ENCODE measurements at places on chromosomes 11 and 22.

- no peak for DNase-seq
Observed at GRCh38 chr22:24994070-24994763, 41.7 kb downstream of the KIAA1671 start.

DNA sequence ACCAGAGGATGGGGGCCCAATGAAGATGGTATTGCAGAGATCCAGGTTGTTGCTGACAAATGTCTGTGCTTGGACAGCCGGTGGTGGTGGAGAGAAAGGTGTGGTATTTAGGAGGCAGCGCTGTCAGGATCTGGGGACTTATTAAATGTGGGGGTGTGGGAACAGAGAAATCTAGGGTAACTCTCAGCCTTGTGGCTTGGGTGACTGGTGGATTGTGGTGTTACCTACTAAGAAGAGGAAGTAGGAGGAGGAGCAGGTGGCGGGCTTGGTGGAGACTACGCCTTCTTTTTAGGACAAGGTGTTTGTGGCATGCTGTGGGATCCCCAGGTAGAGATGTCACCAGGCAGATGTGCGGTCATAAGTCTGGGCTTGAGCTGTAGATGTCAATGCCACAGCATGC lies 144.0 kb downstream of the GRIK4 start:
- DNase-seq: no peak

GRCh38 chr22:49100316-49100715 lies 727.4 kb downstream of the BRD1 start:
- no peak for DNase-seq

DNA sequence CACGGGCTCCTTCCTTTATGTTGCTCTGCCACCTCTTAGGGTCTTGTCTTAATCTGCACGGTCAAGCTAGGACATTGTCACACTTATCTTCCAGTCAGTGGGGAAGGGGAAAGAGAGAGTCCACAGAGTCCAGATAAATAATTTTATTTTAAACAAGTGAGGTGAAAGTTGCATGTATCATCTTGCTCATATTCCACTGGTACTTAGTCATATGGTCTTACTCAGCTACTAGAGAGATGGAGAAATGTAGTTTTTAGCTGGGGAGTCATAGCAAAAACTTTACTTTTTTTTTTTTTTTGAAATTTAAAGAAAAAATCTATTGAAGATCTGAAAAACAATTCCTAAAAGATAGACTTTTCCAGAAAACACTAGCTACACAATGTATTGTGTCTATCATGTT lies 29.0 kb downstream of the PDE3B start:
- no peak for DNase-seq

DNA sequence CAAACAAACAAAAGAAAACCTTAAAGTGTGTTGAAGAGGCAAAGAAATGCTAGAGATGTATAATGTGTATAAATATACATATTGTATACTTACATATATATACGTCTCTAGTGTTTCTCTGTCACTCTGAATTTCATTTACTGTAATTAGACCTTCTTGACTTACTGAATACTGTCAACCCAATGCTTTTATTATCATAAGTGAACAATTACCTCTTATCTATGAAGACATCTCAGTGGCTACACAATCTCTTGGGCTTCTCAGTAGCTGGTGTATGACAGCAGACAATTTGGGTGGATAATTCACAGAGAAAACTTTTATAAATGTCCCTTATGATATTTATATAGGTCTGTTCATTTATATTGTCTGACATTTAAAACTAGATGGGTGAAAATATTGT lies 664.1 kb upstream of the ANO3 start:
- DNase-seq: no peak

DNA sequence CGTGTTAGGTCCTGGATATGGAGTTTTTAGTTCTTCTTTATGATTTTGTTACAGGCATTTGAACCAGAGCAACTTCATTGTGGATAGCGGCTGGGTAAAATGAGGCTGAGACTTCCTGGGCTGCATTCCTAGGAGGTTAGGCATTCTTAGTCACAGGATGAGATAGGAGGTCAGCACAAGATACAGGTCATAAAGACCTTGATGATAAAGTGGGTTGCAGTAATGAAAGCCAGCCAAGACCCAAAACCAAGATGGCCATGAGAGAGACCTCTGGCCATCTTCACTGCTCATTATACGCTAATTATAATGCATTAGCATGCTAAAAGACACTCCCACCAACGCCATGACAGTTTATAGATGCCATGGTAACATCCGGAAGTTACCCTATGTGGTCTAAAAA lies 23.4 kb upstream of the CLMP start:
- DNase-seq: no peak

DNA sequence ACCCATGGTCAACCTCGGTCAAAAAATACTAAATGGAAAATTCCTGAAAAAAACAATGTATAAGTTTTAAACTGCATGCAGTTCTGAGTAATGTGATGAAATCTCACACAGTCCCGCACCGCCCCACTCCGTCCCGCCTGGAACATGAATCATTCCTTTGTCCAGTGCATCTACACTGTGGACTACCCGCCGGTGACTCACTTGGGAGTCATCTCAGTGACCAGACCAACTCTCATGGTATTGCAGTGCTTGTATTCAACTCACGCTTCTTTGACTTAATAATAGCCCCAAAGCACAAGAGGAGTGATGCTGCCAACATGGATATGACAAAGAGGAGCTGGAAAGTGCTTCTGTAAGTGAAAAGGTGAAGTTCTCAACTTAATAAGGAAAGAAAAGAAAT lies 48.8 kb downstream of the ARHGAP32 start:
- DNase-seq: no peak

DNA sequence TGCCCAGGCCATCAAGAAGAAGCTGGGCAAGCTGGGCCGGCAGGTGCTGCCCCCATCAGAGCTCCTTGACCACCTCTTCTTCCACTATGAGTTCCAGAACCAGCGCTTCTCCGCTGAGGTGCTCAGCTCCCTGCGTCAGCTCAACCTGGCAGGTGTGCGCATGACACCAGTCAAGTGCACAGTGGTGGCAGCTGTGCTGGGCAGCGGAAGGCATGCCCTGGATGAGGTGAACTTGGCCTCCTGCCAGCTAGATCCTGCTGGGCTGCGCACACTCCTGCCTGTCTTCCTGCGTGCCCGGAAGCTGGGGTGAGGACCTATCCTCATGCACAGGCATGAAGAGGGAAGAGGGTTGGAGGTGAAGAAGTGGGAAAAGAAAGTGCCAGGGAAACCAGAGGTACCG lies 5.3 kb upstream of the NHERF4 start:
- peak; percentile 86 for DNase-seq

DNA sequence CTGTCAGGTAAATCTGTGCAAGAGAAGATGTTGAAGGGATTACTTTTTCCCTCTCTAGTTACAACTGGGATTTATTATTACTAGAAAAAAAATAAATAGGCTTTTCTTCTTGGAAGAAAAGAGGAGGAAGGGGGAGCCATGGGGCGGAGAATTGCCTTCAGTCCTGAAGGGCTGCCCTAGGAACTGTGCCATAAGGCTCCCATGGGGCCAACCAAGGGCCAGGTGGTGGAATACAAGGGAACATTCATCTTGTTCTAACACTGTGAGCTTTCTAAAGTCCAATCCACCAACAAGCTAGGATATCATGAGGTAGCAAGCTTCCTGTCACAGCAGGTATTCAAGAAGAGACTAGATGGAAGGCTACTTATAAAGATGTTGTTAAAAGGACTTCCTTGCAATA lies 24.8 kb upstream of the NRIP3 start:
- DNase-seq: no peak

DNA sequence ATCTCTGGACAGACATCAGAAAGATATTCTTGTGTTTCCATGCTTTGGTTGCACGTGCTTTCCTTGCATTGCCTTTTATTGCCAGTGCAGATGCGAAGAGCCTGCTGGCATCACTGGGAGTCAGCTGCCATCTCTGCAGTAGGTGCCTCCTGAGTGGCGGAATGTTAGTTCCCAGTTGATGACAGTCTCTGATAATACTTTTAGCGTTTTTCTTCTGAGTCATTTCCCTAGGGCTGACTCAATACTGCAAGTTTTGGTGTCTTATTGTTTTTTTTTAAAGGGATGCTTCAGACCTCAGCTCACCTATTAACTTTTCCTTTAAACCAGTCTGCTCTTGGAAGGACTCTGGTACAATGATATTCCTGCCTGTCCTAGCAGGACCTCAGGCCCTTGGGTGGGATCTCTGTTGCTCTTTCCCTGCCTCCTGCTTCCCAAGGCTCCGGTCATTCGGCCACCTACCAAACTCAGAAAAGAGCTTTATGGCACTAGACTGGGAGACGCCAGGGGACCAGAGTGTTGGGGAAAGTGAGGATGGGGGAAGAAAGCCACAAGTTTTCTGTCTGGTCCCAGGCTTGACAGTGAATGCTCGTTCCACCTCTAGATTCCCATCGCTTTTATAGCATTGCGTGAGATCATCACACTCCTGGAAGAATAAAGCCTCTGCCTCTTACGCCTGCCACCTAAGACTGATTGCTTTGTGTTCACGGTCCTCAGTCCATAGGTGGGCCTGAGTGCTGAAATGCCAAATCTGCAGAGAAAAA lies 308.7 kb downstream of the DDX10 start:
- DNase-seq: no peak

GRCh38 chr11:124745270-124745834 lies 5.6 kb downstream of the NRGN start:
- no peak for DNase-seq

GRCh38 chr22:28885939-28886338 lies 2.6 kb downstream of the ZNRF3 start:
- no peak for DNase-seq

- DNase-seq: no peak
Observed at GRCh38 chr11:128790196-128790595, 76.9 kb downstream of the KCNJ1 start.

DNA sequence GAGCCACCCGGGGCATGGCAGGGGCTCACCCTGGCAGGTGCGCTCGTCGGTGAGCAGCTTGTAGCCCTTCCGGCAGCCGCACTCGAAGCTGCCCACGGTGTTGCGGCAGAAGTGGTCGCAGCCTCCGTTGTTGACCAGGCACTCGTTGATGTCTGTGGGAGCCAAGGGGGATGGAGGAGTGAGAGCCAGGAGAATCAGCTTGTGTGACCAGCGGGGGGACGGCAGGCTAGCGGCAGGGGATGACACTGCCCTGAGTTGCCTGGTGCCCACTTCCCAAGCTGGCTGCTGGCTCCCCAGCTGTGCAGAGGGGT lies 44.7 kb upstream of the TTLL12 start:
- no peak for DNase-seq

DNA sequence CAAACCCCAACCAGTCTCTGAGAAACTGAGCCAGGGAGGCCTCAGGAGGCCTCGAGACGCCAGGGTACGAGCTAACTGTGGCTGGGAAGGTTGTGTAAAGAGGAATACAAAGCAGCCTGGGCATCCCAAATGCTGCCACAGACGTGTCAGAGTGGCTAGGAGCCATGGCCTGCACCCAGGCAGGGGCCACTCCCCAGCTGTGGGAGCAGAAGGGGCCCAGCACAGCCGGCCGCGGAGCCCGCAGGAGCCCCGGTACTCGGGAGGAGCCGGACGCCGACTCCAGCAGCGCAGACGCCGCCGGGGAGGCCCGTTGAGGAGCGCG lies 349.8 kb upstream of the B3GAT1 start:
- no peak for DNase-seq

DNA sequence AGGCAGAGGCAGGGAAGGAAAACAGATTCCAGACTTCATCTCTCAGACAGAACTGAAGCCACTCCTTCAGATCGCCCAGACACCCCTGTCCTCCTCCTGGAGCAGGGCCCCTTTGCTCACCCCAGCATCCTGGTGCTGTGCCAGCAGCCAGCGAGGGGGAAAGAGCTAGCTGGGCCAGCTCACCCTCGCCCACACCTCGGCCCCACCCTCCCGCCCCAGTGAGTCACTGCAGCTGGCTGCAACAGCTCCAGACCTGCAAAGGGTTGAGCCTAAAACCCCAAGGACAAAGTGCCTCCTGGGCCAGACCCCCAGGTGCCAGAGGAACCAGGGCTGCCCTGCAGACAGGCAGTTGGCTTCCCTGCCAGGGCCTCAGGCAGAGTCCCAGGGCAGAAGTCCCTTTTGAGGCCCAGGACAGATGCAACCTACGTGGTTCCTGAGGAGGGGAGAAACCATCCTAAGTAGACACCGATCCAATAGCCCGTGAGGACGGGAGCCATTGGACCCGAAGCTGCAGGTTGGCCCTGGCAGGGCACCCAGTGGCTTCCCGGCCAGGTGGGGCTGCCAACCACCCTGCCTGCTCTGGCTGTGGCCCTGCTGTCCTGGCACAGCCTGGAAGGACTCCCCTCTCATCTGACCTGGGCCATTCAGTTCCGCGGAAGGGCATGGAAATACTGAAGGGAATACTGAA lies 7.2 kb downstream of the AHNAK start:
- no peak for DNase-seq

DNA sequence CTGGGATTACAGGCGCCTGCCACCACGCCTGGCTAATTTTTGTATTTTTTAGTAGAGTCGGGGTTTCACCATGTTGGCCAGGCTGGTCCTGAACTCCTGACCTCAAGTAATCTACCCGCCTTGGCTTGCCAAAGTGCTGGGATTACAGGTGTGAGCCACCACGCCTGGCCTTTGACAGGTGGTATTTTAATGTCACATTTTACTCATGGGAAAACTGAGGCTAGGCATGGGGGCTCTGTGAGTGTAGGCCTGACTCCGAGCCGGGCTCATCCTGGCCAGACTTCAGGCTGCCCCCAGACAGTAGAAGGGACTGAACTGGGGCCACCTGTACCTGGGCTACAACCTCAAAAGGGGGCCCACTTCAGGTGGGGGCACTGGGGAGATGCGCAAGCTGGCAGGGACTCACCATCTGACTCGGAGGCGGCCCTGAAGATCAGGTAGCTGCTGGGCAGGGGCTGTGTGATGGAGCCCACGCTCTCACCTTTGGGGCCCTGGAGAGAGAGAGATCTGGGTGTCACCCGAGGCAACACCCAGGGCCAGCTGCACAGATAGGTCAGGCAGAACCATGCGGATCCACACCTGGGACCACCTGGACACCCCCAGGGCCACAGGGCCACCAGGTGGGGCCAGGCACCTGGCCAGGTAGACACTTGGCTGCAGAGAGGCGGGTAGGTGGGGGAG lies 45.8 kb downstream of the OSBPL5 start:
- DNase-seq: no peak

DNA sequence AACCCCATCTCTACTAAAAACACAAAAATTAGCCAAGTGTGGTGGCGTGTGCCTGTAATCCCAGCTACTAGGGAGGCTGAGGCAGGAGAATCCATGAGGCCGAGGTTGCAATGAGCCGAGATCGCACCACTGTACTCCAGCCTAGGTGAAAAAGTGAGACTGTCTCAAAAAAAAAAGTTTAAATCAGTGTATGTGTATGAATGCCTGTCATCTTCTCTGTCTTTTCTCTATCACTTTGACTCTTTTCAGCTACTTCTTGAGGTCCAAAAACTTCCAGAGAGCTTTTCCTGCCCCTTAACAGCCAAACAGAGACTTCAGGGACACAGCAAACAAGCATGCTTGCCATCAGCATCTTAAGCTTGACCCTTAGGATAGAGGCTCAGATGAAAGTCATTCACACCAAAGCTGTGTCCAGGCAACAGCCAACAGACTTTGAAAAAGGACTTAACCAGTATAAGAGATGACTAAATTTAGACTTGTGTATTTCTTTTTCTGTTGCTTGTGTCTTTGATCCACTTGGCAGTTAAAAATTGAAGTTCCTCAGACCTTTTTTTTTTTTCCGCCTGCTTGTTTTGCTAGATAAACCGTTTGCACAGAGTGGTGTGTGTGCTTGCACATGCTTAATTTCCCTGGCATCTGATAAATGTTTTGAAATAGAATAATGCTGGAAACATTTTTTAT lies 151.9 kb downstream of the DBX1 start:
- no peak for DNase-seq

GRCh38 chr11:88293931-88294330 lies 43.6 kb downstream of the CTSC start:
- no peak for DNase-seq

- DNase-seq: no peak
Observed at GRCh38 chr11:31114442-31114841, 255.1 kb downstream of the DCDC1 start.

Measured in SHP77 treated with DMSO at 0.1 percent for 48 hours (cell line).